ENCODE measurements at places on chromosomes 5 and 9.

- no peak for DNase-seq
Observed at GRCh38 chr5:134521841-134522240, 3.6 kb upstream of the JADE2 start.

DNA sequence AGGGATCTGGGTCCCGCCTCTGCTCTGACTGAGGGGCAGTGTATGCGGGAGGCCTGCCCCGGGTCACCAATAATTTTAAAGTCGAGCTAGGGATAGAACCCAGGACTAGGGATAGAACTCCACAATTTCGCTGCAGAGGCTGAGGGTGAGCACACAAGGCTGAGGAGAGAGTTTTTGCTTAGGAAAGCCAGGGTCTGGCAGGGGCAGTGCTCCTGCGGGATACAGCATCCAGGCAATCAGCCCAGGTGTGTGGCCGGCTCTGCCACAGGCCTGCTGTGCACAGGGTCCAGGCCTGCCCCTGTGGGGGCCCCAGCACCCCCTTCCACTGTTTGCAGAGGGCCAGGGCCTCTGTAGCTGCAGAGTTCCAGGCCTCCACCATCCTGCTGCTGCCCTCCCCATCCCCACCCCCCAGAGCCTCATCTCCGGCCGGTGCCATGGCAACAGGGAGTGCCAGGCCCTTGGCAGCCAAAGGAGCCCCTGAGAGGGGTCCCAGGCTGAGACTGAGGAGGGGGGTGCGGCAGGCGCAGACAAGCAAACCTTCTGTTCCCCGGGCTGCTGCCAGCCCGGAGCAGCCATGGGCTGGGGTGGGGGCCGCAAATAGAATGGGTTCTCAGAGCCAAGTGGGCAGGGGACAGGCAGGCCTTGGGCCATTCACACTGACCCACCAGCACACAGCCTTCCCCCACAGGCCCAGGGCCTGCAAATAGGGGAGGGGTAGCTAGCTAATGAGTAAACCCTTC, 8.6 kb downstream of the PDGFRB start:
- no peak for DNase-seq

DNA sequence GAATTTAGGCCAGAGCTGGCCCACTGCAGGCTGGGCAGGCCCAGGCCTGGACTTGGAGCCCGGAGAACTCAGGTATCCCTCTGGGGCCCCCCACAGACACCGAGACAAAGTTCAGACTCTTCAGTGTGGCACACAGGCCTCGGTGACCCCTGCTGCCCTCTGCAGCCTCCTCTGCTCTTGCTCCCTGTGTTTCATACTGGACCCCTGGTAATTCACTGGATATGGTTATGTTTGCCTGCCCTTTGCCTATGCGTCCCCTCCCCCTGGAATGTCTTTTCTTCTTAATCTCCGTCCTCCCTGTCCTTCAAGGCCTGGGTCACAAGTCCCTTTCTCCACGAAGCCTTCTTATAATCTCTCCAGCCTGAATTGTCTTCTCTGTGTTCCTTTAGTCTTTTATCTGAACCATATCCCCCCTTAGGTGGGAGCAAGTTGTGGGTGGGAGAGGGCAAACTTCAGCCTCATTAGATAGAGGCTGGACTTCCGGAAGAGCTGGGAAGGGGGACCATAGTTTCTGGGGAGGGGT, 30.1 kb downstream of the GSN start:
- DNase-seq, result no peak

DNA sequence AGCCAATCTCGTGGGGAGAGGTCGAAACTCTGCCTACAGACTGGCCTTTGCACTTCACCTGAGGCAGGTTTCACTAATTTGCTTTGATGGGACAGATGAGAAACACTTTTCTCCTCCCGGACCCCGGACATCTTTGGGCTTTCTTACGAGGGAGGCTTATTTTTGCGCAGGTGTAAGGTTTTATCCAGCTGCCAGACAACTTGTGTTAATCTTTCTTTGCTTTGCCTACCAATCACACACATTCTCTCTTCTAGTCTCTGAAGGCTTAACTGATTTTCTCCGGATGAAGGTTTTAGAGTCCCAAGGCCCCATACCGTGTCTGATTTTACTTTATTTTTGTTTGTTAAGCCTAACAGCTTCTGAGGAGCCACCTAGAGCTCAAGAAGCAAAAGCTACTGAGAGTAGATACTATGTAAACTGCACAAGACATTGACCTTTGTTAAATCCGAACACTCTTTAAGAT, 436 bp upstream of the EMB start:
- peak; percentile 30 for DNase-seq

GRCh38 chr9:2128618-2129017, 113.5 kb downstream of the SMARCA2 start:
- no peak for DNase-seq

DNA sequence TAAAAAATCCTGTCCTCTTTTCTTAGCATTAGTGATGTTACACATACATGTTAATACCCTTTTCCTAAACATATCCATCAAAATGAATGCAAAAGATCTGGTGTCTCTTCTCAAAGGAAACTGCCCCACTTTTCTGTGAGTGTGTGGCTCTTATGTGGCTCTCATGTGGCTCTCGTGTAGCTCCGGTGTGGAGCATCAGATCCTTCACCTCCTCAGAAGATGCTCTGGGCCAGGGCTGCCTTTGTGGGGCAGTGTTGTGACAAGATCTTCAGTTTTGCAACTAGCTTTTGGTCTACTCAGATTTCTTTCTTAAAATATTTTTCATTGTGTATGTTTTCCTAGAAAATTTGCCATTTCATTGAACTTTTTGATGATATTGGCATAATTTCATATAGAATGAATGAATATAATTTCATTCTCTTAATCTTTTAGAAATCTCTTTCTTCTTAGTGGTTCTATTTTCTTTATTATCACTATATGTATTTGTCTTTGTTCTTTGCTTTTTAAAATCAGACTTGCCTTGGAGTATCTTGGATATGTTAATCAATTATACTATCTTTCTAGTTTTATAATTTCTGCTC, 19.4 kb downstream of the GARNL3 start:
- no peak for DNase-seq

DNA sequence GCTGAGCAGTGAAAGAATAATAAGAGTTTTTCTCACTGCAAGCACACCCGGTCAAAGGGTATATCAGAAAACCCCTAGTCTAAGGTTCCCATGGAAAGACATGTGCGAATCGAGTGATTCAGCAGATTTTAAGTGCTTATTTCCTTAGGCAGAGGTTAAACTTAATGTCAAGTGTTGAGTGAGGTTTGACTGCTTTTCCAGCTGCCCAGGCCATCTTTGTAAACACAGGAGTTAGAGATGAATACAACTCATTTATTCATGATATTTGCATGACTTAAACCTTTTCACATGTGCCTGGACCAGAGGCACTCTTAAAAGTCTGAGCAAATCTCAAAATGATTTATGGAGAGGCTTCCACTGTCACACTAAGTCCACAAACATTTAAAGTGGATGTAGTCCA, 137.8 kb upstream of the RGMB start:
- DNase-seq, result peak; percentile 24

- no peak for DNase-seq
Observed at GRCh38 chr9:136975644-136976043, 1.7 kb upstream of the PTGDS start.

DNA sequence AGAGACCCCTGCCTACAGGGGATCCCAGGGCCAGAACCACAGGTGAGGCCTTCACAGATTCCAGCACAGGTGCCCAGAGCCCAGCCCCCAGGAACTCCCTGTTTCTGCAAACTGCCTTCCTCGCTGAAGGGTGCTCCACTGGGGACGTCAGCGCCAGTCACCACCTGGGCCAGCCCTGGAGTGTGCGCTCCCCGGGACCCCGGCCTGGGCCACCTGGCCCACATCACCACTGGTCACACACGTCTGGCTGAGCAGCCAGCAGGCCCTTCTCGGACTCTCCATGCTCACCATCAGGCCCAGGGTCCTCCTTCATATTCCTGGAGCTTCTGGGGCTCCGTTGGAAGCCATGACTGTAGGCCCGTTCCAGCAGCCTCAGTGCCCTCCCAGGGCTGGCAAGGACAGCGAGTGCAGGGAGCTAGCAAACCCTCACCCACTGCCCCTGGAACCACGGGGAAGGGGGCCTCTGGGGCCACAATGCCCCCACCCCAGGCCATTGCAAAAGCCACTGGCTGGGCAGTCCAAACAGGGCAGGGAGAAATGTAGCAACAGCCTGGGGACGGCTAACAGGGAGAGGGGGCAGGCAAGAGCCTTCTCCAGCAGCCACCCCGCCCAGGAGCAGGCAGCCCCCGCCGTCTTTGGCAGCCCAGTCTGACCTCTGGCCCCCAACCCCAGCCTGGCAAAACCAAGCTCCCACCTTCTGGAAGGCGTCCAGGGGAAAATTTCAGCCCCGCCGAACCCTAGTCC, 1.3 kb downstream of the AGPAT2 start:
- no peak for DNase-seq

Data from HTR-8/SVneo (cell line).